ENCODE measurements at places on chromosomes 7 and 10.

GRCh38 chr10:70963271-70963670 is 74.9 kb upstream of the PCBD1 start:
- no peak for DNase-seq

DNA sequence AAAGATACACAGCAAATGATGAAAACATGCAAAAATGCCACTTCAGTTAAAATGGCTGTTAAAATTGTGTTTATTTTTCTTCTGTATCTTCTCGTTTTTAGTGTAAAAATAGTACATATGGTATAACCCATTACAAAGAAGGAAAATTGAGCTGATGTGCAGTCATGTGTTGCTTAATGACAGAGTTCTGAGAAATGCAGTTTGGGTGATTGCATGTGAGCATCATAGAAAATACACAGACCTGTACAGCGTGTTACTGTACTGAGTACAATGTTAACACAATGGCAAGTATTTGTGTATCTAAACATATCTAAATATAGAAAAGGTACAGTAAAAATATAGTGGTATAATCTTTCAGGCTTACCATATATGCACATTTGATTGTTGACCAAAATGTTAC is 7.3 kb downstream of the DMTF1 start:
- no peak for DNase-seq

GRCh38 chr10:4215485-4215884 is 430.5 kb upstream of the KLF6 start:
- no peak for DNase-seq

- no peak for DNase-seq
These were observed 764 bp upstream of the FAM131B start for GRCh38 chr7:143363016-143363937.

DNA sequence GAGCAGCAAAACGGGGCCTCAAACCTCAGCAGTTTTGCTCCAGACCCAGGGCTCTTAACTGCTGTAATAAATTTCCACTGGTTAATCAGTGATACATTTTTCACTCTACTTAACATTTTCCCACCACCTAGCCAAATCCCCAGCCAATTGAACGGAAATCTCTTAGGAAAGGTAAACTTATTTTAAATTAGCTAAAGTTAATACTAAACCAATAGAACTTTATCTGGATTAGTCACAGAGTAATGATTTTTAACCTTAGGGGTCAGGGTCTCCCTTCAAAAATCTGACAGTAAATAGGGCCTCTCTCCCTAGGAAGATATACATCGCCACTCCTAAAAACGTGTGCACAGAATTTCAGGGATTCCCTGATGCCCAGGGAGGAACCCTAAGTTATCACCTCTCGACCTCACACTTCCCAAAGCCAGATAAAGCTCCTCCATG is 87.4 kb upstream of the KMT2E start:
- DNase-seq: no peak

Measured in T-helper 1 cell (primary cell).